ENCODE measurements at places on chromosomes 11 and 22.
A peak's percentile ranks its signal among the peaks of the same experiment; 100 is the strongest.

DNA sequence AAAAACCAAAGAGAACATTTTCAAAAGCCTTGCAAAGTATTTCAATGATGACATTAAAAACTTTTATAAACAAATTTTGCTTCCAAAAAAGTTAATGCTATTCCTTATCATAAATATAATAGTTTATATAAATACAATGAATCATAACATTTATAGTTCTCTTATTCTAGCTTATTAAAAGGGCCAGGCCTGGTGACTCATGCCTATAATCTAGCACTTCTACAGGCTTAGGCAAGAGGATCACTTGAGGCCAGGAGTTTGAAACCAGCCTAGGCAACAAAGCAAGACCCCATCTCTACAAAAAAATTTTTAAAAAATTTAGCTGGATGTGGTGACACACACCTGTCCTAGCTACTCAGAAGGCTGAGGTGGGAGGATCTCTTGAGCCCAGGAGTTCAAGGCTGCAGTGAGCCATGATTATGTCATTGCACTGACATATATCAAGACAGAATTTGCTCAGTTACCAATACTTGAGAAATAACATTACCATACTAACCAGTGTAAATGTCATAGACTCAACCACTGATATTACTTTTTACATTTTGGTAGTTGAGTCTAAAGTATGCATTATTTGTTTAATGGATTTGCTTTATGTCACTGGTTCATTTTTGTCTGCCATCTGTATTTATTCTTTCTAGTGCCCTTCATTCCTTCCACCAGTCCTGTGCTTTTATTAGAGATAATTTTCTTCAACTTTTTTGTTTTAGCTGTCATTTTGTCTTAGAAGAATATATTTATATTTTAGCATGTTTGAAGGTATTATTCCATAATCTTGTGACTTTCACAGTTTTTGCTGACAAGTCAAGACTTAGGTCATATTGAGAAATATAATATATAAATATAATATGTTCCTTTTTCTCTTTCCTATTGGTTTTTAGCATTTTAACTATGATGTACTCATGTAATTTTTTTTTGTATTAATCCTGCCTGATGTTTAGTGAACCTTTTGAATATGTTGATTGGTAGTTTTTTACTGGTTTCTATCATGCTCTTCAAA lies 56.2 kb downstream of the CYP2R1 start:
- no peak for DNase-seq

GRCh38 chr11:115676768-115677167 lies 172.6 kb upstream of the CADM1 start:
- no peak for DNase-seq

GRCh38 chr11:76200006-76200940 lies 6.0 kb downstream of the WNT11 start:
- no peak for DNase-seq

GRCh38 chr22:26164174-26164573 lies 5.1 kb upstream of the SEZ6L start:
- no peak for DNase-seq

DNA sequence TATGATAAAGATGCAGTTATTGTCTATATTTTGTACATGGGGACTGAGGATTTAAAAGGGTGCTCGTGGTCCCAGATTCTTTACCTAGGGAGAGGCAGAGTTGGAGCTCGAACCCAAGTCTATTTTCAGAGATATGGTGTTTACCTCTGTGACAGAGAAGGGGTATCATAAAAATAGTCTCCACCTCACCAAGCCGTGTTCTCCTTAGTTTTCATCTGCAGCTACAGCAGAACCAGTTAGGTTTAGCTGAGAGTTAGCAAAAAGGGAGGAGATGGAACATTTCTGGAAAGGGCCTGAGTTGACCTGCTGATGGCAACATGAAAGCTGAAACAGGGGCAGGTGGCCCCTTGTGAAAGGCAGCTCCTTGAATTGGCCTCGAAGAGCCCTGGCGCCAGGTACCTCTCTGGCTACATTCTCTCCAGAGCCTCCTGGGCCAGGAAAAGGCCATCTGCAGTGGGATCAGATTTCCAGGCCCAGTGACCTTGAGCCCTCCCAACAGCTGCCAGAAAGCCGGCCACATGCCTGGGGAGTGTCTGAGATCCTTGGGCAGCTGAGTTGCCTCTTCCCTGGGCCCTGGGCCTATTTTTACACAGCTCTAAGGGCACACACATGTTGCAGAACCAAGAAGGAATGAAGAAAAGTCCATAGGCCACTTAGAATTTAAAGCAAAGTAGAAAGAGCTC lies 136.6 kb downstream of the NAV2 start:
- no peak for DNase-seq

- no peak for DNase-seq
These were observed 45.1 kb downstream of the C11orf96 start for GRCh38 chr11:43987384-43988039.

DNA sequence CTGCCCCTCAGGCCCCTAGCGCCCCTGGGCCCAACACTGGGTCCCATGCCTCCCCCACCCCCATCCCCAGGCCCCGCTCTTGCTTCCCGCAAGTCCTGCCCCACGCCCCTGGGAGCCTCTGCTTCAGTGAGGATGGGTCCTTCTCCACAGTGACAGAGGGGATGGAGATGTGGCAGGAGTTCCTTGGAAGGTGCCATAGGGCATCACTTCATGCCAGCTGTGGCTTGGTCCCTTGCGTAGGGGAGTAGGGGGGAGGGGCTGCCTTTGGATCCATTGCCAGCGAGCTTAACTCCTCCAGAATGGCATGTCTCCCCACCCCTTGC lies 9.5 kb upstream of the TBC1D22A start:
- DNase-seq: no peak

DNA sequence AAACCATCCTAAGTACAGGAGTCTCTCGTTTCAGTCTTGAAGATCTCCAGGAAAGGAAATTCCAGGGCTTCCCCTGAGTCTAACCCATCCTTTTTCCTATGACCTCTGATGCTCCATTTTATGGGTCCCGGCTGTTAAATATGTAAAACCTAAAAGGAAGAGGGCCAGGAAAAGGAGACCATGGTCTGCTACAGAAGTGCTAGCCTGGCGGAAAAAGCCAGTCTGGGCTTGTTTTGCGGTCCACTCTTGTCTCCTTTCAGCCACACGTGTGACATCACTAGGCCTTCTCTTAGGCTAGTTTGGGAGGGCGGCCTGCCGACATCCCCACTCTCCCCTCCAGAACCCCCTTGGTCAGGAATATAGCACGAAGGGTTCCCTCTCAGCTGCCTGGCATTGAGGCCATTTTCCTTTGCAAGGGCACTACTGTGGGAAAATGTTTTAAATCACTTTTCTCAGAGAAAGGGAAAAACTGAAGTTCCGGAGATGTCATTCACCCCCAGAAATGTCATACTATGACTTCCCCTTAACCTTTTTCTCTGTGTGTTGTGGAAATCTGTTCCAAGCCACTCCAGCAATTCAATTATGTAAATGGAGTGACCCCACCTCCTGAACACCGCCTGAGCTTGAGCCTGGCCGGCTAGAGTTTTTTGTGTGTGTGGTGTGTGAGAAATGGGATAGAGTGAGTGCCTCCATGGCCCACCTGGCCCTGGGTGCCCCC lies 86.9 kb downstream of the UBASH3B start:
- DNase-seq: no peak

- DNase-seq: peak; percentile 87
These were observed at the start of gene CLCF1 for GRCh38 chr11:67372993-67373647. TSS of gene CLCF1 (minus strand) at chr11:67373598. CDS start at chr11:67373539, 59 bp downstream.

DNA sequence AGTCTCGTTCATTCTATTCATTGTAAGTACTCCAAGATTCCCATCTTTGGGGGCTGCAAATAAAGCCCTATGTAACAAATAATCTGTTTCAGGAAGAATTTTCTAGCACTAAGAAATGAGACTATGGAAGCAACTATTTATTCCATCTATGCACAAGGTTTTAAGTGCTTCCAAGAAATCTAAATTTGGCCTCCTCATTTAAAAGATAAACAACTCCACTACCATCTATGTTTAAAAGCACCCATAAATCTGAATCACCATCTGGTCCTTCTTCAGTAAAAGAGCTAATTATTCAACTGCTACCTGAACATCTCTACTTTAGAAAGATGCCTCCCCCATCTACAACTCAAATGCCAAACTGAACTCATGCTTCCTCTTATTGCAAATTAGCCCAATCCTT lies 547.3 kb upstream of the LRRC4C start:
- DNase-seq: no peak

- no peak for DNase-seq
These were observed 128.1 kb upstream of the LDLRAD3 start for GRCh38 chr11:35815556-35816315.

- DNase-seq: peak; percentile 22
These were observed 1.0 kb downstream of the C11orf96 start for GRCh38 chr11:43943372-43943930.

- peak; percentile 85 for DNase-seq
These were observed 8.2 kb upstream of the TBC1D22A start for GRCh38 chr22:46754110-46754799.

DNA sequence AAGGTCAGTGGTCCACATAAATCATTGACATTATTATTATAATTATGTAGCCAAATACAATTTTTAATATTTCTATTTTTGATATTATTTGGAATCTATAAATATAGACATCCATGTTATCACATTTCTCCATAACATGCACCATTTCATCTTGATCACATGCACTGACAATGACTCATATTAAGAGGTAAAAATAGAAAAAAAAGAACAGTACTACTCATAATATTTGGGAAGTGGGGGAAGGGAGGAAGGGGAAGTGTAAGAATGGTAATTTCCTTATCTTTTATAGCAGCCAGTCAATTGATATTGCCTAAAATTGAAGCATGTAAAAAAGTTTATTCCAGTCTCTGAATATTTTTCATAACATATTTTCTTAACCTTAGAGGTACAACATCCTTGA lies 72.3 kb downstream of the ADM start:
- DNase-seq: no peak

GRCh38 chr11:61132646-61133045 lies 28.6 kb downstream of the VPS37C start:
- no peak for DNase-seq

DNA sequence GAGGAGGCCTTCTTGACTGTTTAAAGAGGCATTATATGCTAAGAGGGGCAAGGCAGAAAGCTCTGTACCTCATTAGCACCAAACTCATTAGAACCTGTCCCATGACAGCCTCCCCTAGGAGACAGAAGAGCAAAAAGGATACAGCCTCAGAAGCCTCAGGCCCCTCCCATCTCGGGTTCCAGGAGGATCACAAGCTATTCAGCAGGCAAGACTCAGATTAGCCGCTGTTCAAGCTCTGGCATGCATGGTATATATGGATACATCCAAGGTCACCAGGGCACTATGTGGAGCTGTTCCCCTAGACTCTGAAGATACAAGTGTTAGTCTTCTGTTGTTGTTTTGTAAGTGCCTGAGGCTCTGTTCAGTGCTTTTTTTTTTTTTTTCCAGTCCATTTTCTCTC lies 32.1 kb downstream of the ATXN10 start:
- no peak for DNase-seq

GRCh38 chr11:102840018-102840417 lies 3.4 kb downstream of the MMP3 start:
- no peak for DNase-seq

- no peak for DNase-seq
These were observed 48.6 kb upstream of the LMO2 start for GRCh38 chr11:33940538-33940815.

- no peak for DNase-seq
These were observed 6.8 kb downstream of the CECR2 start for GRCh38 chr22:17375914-17376614.

DNA sequence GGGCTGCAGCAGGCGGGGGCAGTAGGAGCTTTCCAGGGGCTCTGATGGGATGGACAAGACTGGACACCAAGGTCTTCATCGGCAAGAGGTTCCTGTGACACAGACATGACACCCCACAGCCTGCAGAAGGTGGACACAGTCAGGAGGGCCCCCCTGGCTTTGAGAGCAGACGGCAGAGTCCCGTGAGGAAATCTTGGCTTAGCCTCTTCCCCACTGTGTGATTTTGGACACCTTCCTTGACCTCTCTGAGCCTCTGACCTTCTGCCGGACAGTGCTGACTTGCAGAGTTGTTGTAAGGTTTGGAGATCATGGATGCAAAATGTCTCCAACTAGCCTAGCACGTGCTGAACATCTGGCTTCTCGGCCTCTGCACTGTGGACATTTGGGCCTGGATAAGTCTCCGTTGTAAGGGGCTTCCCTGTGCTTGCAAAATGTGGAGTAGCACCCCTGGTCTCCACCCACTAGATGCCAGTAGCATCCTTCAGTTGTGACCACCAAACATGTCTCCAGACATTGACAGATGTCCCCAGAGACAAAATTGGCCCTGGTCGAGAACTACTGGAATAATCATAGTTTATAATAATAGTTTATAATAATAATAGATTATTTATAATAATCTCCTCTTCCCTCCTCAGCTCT lies 54.6 kb downstream of the MCM5 start:
- peak; percentile 38 for DNase-seq

DNA sequence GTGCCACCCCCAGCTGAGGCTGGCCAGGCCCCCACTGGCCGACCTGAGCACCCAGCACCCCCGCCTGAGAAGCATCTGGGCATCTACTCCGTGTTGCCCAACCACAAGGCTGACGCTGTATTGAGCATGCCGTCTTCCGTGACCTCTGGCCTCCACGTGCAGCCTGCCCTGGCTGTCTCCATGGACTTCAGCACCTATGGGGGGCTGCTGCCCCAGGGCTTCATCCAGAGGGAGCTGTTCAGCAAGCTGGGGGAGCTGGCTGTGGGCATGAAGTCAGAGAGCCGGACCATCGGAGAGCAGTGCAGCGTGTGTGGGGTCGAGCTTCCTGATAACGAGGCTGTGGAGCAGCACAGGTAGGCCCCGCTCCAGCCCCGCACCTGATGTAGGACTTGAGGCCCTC lies 4.7 kb downstream of the ZBTB16 start:
- DNase-seq: no peak

GRCh38 chr11:12998336-12998735 lies 10.8 kb upstream of the RASSF10 start:
- DNase-seq: no peak

GRCh38 chr11:34416766-34417165 lies 22.0 kb upstream of the CAT start:
- peak; percentile 81 for DNase-seq

- peak; percentile 90 for DNase-seq
These were observed 3.5 kb downstream of the OSM start for GRCh38 chr22:30262917-30263741.

DNA sequence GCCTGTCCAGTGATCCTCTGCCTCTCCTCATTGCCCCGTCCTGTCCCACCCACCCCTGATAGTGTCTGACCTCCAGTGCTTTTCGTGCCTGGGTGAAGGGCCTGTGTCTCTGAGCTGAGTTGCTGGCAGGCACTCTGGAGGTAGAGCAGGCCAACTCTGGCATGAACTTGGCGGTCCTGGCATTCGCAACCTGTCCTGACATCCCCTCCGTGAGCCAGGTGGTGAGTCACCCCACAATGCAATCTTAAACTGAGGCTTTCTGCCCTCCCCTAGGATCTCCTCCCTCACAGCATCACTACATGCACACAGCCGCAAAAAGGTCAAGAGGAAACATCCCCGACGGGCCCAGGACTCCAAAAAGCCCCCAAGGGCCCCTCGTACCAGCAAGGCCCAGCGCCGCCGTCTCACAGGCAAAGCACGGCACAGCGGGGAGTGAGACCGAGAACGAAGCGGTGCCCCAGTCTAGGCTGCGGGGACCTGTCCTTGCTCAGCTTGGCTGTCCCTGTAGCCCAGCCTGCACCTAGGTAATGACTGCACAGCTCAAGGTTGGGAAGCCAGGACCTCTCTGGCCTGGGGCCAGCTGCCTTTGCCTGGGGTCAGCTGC lies 4.9 kb downstream of the NOL12 start:
- no peak for DNase-seq

Measured in NB4 (cell line).